Natural killer cell treated with Interleukin-12 subunit alpha and Interleukin-12 subunit beta and Interleukin-15 and Interleukin-18, amount 100 ng/mL, for 72 hours (primary cell): ENCODE measurements at places on chromosomes 7 and 10. TPM values are rescaled to one million over a fixed set of nuclear protein-coding genes. Genes with fewer than 3 reads are reported as not detected.

DNA sequence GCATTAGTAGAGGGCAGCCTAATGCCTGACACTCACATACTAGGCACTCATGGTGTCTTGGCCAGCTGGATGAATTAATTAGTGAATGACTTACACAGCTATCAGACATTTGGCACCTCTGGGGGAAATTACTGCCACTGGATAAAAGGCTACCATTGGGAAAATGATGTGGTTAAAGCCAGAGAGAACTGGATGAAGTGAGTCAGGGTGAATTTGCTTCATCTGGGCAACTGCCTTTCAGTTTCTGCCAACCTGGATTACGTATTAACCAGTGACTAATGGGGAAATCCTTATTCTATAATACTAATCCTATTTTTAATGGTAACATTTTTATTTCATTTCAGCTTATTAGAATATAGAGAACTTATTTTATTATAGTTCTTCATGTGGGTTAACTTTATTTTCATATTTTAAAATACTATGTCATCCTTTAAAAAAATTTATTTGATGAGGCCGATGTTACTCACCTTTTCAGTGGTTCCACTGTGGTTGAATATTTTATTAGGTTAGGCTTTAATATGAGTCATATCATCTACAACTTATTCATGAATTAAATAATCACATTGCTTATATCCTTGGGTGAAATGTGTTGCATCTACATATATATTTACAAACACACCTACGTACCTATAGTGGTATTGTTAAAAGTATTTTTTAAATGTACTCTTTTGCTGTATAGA is 85.6 kb upstream of the CAPZA2 start:
- H3K27ac ChIP-seq, result no peak overlapping the region
- H3K4me3 ChIP-seq, result no peak overlapping the region

DKK1 gene
- not detected for total RNA-seq

DNA sequence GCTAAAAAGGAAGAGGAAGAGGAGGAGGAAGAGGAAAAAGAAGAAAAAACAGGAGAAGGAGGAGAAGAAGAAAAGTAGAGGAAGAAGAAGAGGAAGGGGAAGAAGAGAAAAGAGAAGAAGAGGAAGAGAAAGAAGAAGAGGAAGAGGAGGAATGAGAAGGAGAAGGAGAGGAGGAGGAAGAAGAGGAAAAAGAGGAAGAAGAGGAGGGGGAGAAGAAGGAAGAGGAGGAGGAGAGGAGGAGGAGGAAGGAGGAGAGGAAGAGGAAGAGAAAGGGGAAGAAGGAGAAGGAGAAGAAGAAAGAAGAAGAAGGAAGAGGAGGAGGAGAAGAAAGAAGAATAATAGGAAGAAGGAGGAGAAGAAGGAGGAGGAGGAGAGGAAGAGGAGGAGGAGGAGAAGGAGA is 96.4 kb upstream of the GNA12 start:
- H3K27me3 ChIP-seq, result no peaks in the 10 kb centered on the region
- DNase-seq, result no peak
- H3K4me3 ChIP-seq, result no peak overlapping the region
- peak overlapping the region; percentile 43 for H3K27ac ChIP-seq

PTTG1IP2 gene
- not detected for total RNA-seq

DNA sequence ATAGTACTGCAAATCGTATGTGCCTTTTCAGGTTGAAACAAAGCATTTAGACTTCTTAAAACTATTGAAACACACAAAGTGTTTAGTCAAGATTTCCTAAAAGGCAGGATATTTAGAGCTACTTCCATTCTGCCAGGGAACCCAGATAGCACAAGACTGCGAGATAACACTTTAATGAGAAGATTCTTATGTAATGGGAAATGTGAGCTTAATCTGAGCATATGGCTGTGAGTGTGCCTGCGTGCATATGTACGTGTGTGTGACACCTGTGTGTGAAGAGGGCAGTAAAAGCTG is 14.3 kb upstream of the JCAD start:
- no peaks in the 10 kb centered on the region for H3K36me3 ChIP-seq
- no peaks in the 10 kb centered on the region for H3K4me1 ChIP-seq
- H3K27me3 ChIP-seq, result peaks cover 7% of the 10 kb centered on the region
- no peak for DNase-seq
- no peak overlapping the region for H3K27ac ChIP-seq
